AG04450 (cell line): ENCODE measurements at places on chromosomes 3 and 15.

DNA sequence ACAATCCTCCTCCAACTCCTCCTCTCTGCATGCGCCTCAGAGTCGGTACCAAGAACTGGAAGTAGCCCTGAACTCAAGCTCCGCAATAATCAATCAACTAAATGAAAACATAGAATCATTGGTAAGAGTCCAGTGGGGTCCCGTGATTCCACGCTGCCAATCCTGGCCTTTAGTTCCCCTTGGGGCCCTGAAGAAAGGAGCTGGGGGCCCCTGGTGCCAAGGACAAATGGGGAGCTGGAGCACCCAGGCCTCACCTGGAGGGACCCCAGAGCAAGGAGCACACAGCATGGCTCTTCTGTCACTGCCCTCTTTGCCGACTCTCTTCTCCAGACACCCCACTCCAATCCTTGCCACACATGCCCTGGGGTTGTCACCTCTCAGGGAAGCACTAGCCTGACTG is 80.3 kb downstream of the ADAMTS7 start:
- no peak for DNase-seq

- no peak for DNase-seq
Observed at GRCh38 chr3:155386919-155387318, 93.4 kb upstream of the STRIT1 start.

GRCh38 chr3:8438507-8439079 is 63.0 kb upstream of the LMCD1 start:
- no peak for DNase-seq

- DNase-seq: no peak
Observed at GRCh38 chr3:193903966-193904365, 232.0 kb upstream of the HES1 start.

- no peak for DNase-seq
Observed at GRCh38 chr15:73394782-73395181, 26.0 kb upstream of the HCN4 start.

GRCh38 chr3:177466074-177466473 is 268.8 kb upstream of the TBL1XR1 start:
- no peak for DNase-seq
